Jurkat, Clone E6-1 (cell line): ENCODE measurements at places on chromosomes 3 and 15.

GRCh38 chr3:74676-75243, 121.8 kb upstream of the CHL1 start:
- DNase-seq = no peak

DNA sequence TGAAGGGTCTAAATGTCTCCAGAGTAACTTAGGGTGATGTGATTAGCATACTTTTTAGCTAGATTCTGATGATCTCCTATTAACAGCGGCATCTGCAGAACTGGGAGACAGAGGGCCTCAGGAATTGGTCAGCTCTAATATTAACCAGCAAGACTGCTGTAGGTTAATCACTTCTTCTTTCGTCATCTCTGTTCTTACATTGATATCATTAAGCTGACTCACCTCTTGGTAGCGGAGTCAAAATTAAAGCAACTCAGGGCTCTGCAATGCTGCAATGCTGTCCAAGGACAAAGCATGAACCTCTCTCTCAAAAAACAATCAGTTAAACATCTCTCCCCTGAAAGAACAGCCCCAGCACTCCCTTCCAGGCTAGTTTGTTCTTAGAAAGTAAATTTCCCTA, 57.5 kb upstream of the TRA2B start:
- DNase-seq = no peak

GRCh38 chr3:45817831-45818522, 21.6 kb upstream of the SLC6A20 start:
- no peak for DNase-seq

GRCh38 chr15:56496635-56497034, 31.7 kb upstream of the MNS1 start:
- DNase-seq = peak; percentile 94

- no peak for DNase-seq
Observed at GRCh38 chr15:78301828-78302227, 2.4 kb upstream of the SKIC8 start.

GRCh38 chr15:93250209-93250608, 161.2 kb upstream of the RGMA start:
- DNase-seq = no peak

DNA sequence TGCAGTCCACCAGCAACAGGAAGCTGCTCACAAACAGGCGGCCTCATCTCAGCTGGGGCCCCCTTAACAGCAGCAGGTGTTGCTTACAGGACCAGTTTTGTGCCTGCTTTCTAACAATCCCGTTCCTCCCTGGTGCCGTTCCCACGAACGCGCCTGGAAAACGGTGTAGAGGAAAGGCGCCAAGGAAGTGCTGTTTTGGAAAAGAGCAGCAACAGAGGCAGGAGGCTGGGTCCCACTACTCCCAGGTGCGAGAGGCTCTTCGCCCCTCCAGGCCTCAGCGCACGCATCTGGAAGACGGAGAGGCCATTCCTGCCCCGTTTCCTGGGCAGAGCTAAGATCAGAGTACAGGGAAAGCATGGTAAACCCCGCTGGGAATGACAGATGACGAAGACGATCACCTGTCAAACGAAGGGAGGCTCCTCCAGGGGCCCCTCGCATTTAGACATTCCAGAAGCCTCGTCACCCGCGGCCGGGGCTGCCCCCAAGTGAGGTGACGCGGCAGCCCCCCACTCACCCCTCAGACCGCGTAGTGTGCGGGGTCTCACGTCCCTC, 603 bp downstream of the SCAPER start:
- DNase-seq = peak; percentile 27

- no peak for DNase-seq
Observed at GRCh38 chr3:18902081-18902793, 246.1 kb upstream of the KCNH8 start.

DNA sequence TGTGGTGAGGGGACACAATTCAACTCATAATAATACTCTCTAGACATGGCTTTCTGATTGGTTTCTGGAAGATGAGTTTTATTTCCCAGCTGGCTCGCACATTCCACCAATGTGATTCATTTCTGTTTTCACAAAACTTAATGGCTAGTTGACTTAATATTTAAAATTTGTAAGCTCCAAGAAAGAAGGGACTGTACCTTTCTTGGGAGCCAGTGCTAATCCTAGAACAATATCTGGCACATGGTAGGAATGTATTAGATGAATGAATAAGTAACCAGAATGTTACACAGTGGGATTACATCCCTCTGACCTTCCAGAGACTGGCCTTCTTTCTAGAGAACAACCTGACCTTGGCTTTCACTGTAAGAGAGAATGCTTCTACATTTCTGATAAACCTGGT, 262.8 kb downstream of the RORA start:
- no peak for DNase-seq

DNA sequence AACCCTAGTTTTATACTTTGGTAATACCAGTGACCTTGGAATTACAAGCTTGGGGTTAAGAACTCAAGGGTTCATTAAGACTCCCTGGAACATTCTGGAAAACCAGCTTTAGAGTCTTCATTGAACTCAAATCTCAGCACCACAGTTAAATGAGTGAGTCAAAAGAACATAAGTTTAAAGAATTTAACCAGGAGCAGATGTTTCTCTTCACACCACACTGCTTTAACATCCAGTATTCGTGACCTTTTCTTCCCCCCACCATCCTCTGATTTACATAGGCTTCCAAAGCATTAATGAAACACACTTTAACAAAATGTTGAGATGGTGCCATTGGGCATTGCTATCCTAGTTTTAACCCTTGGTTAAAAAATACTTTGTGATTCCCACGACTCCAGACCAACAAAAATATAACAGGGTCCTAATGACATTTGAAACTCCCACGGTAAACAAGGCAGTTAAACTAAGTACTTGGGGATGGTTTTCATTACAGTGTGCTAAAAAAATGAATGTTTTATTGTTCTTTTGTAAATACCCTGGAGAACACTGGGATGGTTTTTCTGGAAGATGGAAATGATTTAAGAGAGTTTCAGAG, 123.9 kb downstream of the OXNAD1 start:
- DNase-seq = no peak

- DNase-seq = peak; percentile 34
Observed at GRCh38 chr15:68154923-68155559, 50.1 kb downstream of the CALML4 start.

GRCh38 chr3:128335621-128336296, 130.9 kb downstream of the DNAJB8 start:
- no peak for DNase-seq

GRCh38 chr3:142148044-142148791, 1.1 kb downstream of the TFDP2 start:
- no peak for DNase-seq

- no peak for DNase-seq
Observed at GRCh38 chr3:45170096-45170495, 23.9 kb upstream of the CDCP1 start.

DNA sequence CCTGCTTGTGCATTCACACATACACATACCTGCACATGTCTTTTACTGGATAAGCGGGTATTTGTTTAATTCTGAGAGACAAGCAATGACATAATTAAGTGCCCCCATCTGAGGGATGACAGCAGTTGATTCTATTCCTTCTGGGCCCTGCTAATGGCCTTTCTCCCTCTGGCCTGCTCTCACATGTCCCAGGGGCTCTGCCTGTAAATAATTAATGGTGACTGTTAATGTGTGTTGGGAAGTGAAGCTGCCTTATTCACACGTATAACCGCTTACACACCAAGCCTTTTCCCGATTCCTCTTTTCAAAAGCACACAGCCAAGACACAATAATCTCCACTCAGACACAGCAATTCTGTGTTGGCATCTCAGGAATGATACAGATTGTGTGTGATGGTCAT, 47.8 kb downstream of the LRRK1 start:
- no peak for DNase-seq

- DNase-seq = no peak
Observed at GRCh38 chr15:44541282-44541958, 4.5 kb downstream of the EIF3J start.

DNA sequence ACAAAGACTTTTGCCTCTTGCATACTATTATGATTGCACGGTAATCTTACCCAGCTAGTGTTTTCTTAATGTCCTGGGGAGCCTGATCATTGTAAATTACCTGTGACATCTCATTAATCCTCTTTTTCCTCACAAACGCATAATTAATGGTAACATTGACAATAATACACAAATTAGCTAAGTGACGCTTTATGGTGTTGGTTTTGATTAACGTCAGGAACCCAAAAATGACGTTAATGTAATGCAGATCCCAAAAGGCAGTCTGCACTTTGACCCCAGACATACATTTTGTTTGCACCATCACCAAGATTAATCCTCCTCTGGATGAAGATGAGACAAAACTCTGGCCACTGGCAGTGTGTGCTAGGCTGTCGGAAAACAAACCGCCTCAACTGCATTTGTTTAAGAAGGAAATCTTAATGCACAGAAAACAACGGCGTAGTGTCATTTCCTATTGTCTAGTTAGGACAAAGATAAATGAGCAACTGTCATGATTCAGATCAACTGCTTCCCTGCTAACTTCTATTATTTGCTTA, 83.9 kb upstream of the CDIN1 start:
- no peak for DNase-seq

- no peak for DNase-seq
Observed at GRCh38 chr15:68484696-68485400, 52.9 kb upstream of the ITGA11 start.

DNA sequence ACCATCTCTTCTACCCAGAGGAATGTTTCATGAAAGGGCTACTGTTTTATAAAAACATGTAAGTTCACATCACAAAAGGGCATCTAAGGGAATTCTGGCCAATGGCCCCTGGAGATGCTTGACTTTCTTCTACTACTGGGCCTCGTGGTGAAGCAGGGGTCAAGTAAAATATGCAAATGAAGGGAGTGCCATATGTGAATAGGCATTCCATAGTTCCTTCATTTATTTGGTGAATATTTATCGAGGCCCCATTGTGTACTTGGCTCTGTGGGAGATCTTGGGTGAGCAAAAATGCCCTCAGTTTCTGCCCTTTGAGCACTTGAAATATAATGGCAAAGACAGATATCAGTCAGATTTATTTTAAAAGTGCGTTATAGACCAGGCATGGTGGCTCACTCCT, 101.3 kb upstream of the CACNA2D3 start:
- DNase-seq = no peak

GRCh38 chr3:168608926-168609325, 513.2 kb upstream of the GOLIM4 start:
- no peak for DNase-seq

DNA sequence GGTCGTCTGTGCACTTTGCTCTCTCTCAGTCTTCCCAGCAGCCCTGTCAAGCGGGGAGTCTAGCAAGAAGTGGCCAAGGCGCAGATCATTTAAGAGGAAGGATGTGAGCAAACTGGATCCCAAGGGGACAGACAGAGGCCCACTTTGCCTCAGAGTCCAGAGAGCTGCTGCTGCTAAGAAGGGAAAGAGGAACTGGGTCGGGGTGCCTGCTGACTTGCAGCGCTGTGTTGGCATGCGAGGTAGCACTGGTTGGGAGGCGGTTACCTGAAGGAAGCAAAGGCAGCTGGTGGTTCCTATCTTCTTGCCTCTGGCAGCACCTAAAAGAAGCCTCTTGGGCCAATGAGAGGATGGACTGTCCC, 28.1 kb downstream of the SMAD3 start:
- no peak for DNase-seq

- DNase-seq = no peak
Observed at GRCh38 chr3:178482981-178483380, 53.3 kb upstream of the KCNMB2 start.

- DNase-seq = no peak
Observed at GRCh38 chr3:150454085-150454484, 46.0 kb downstream of the TSC22D2 start.

DNA sequence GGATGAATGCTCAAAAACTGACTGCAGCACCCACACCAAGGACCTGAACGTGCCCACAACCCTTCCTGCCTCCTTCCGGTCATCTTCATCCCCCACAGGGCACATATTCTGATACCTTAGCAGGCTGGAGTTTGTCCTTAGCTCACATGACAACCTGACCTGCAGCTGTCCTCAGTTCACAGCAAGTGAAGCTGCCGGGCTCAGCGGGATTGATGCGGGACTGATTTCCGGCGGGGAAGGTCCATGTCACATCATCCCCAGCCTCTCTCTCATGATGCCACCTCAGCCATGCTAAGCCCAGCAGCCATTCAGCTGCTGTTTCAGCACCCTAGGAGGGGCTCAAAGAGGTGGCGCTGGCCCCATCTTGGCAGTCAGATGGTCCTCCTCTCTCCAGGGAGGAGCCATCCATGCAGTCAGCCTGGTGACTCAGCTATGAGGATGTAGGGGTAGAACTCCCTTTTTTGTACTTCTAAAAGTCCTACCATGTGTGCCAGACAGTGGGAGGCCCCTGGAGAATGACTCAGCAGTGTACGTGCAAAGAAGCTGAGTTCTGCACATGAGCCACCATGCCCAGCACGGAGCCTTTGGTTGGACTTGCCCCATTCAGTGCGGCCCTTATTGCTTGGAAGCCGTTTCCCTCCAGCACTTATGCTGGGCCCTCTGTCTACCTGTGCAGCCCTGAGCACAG, 9.5 kb downstream of the CA12 start:
- DNase-seq = no peak

DNA sequence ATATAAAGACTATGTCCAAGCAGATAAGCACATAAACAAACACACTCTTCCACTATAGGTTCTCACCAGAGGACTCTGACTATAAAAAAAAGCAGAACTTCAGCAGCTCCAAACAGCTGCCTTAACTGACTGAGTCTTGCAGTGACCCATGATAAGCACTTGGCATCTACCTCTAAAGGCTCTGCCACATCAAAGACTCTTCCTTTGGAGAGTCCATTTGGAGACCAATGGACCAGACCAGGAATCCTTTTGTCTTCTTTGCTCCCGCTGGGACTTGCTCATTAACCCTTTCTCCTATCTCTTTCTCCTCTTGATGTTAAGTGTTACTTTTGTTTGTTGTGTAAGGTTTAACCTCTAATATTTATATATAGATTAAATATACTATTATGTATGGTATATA, 424.1 kb downstream of the RSL24D1 start:
- no peak for DNase-seq

GRCh38 chr3:27712136-27713077, 9.7 kb downstream of the EOMES start:
- DNase-seq = peak; percentile 61

- peak; percentile 31 for DNase-seq
Observed at GRCh38 chr3:41881233-41881821, 80.6 kb downstream of the ULK4 start.
